ENCODE measurements at places on chromosomes 5 and 9.

DNA sequence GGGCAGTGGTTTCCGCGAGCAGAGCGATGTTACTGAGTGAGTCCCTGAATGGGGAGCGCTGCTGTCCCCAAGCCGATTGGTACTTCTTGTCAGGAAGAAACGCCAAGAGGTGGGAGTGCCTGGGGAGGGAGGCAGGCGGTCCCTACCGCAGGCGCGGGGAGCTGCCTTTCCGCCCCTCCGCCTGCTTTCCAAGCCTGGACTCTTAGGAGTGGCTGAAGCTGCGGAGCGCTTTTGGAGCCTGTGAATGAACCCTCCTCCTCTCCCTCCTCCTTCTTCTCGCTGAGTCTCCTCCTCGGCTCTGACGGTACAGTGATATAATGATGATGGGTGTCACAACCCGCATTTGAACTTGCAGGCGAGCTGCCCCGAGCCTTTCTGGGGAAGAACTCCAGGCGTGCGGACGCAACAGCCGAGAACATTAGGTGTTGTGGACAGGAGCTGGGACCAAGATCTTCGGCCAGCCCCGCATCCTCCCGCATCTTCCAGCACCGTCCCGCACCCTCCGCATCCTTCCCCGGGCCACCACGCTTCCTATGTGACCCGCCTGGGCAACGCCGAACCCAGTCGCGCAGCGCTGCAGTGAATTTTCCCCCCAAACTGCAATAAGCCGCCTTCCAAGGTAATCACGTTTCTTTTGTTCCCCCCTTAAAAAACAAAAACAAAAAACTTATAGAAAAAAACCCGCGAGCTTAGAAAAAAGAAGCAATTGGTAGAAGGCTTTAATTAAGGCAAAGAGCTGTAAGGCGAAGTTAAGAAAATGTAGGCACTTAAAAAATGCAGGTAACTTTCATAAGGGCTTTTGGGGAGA is at the start of gene VCAN:
VCAN (plus strand) TSS at position 340 of the 808 bp plus-strand sequence. CDS start 11,775 bp downstream, outside the sequence.
- no peak for DNase-seq

DNA sequence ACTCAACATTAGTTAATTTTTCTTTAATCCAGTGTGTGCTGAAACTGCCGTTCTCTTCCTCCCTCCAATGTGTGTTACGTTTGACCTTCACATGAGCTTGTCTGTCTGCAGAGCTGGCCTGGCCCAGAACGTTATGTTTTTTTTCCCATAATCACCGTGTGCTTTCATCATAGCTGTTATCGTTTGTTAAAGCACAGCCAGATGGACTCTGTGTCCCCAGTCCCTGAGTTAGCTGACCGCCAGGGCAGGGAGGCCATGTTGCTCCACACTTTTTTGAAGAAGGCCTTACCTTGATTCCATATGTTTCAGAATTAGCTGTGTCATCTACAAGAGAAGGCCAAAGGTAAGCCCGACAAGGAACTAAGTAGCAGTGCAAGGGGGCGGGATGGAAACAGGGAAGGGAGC is 55.7 kb downstream of the HSD17B3 start:
- DNase-seq = no peak

GRCh38 chr9:136740491-136740890 is 2.2 kb downstream of the LCN10 start:
- DNase-seq = no peak

- no peak for DNase-seq
These were observed 27.6 kb downstream of the HNRNPH1 start for GRCh38 chr5:179595916-179596315.

GRCh38 chr9:38368731-38369130 is 23.8 kb upstream of the ALDH1B1 start:
- no peak for DNase-seq

DNA sequence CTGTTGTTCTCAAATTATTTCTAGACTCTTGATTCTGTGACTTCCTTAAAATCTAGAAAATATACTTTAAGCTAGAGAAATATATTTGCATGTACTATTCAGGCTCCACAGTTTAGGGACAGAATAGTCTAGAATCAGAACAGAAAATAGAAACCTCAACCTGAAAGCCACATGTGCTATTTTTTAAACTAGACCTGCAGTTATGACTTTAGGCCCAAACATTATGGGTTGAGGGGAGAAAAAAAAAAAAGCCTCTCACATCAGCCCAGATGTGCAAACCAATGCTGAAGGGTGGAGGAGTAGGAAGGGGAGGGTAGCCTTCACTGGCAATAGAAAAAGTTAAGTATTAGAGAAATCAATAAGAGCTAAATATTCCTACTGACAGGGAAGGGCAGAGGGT is 35.7 kb downstream of the ELL2 start:
- DNase-seq = no peak

GRCh38 chr5:16712178-16712577 is 95.4 kb upstream of the RETREG1 start:
- no peak for DNase-seq

DNA sequence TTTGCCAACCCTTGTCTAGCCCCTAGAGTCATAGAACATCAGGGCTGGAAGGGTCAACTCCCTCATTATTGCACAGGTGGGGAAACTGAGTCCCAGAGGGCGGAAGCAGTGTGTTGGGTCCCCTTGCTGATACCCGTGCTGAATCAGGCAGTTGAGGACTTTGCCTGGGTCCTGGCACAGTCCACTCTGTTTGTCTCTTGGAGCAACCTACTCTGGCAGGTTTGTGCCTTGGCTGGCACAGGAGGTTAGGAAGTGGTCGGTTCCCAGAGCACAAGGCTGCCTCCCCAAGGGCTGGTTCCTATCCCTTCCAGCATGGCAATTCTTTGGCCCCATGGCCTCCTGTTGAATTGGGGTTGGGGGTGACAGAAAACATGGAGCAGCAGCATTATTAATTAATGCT is 94.5 kb upstream of the SHB start:
- no peak for DNase-seq

- no peak for DNase-seq
These were observed 40.9 kb downstream of the PHF2 start for GRCh38 chr9:93617273-93617672.

- no peak for DNase-seq
These were observed 126.2 kb downstream of the SAXO1 start for GRCh38 chr9:18906656-18907395.

GRCh38 chr9:95413793-95414192 is 96.3 kb upstream of the FANCC start:
- DNase-seq = no peak

DNA sequence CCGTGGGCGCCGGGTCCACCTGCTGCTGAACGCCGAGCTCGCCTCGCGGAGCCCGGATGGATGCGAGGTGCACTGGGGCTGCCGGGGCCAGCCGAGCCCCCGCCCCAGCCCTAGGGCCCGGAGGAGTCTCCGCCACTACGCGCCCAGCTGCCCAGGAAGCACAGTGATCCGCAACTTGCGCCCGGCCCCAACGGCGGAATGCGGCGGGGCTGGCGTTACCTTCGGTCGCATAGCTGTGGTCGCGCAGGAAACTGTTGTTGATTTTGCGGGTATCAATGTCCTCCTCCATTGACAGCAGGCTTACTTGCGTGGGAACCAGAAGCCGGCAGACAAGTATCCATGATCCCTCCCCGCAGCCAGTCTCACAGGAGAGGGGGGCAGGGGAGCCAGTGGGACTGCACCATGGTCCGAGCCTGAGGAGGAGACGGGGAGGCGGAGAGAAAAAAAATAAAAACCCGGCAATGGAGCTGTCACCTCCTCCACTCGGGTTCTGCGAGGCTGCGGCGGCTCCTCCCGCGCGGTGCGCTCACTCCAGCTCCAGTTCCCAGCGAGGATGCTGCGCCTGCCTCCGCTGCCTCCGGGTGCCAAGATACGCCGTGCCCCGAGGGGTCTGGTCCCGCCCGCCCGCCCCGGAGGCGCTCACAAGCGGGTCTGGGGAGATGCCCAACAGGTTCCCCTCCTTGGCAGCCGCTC is 628 bp downstream of the PPP2R2B start:
- DNase-seq = no peak

Measured in T follicular helper cell (primary cell).